Central memory CD8-positive, alpha-beta T cell (primary cell): ENCODE measurements at places on chromosomes 12 and 14.

DNA sequence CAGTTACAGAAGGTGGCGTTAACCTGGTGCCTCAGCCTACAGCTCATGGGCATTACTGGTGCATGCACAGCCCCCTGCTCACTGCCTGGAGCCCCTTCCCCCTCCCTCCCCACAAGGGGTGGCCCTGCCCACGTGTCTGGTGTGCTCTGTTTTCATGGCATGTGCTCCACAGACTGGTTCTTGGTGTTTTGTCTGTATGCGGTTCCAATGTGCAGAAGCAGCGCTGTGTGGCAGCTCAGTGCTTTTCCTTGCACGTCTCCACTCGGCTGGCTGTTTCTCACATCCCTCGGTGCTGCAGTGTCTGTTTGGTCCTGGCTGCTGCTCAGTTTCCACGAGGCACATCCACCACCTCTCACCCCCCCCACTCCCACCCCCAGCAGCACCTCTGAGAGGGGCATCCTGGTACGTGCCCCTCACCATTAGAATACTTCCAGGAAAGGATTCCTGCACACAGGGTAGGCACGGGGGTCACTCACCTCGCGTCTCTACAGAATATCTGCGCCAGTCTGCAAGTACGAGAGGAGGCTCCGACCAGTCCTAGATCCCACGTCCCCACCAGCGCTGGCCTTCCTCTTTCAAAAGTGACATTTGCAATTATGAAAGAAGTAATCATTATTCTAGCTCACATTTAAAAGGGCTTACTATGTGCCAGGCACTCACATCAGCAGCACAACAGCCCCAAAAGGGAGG is 27.1 kb downstream of the DIO3 start:
- H3K27ac ChIP-seq, result no peak overlapping the region
- H3K4me3 ChIP-seq, result no peak overlapping the region
- H3K4me1 ChIP-seq, result peaks cover 4% of the 10 kb centered on the region
- no peaks in the 10 kb centered on the region for H3K36me3 ChIP-seq

DNA sequence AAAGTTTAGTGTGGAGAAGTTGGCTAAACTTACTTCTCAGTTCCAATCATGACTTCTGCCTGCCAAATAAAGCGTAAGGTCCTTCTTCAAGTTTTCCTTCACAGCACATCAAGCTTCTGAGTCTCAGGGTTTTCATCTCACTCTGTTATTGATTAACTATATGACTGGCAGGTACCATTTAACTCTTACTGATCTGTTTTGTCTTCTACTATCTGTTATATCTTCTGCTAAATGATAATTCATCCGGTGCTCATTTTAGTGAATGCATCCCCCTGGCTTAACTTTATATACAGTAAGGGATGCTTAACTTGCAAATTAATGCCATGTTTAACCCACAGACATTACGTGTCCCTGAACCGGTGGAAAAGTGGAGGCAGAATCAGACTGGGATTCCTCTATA is 20.7 kb downstream of the LGR5 start:
- H3K27ac ChIP-seq, result no peak overlapping the region
- no peaks in the 10 kb centered on the region for H3K36me3 ChIP-seq
- peaks cover 11% of the 10 kb centered on the region for H3K27me3 ChIP-seq
- no peak overlapping the region for H3K4me3 ChIP-seq
- no peaks in the 10 kb centered on the region for H3K4me1 ChIP-seq

- DNase-seq, result no peak
- H3K36me3 ChIP-seq, result peaks cover 8% of the 10 kb centered on the region
- no peak overlapping the region for H3K4me3 ChIP-seq
- H3K4me1 ChIP-seq, result peaks cover 6% of the 10 kb centered on the region
- peaks cover 35% of the 10 kb centered on the region for H3K27me3 ChIP-seq
Observed at GRCh38 chr12:3996322-3996721, 123.1 kb upstream of the PARP11 start.

DNA sequence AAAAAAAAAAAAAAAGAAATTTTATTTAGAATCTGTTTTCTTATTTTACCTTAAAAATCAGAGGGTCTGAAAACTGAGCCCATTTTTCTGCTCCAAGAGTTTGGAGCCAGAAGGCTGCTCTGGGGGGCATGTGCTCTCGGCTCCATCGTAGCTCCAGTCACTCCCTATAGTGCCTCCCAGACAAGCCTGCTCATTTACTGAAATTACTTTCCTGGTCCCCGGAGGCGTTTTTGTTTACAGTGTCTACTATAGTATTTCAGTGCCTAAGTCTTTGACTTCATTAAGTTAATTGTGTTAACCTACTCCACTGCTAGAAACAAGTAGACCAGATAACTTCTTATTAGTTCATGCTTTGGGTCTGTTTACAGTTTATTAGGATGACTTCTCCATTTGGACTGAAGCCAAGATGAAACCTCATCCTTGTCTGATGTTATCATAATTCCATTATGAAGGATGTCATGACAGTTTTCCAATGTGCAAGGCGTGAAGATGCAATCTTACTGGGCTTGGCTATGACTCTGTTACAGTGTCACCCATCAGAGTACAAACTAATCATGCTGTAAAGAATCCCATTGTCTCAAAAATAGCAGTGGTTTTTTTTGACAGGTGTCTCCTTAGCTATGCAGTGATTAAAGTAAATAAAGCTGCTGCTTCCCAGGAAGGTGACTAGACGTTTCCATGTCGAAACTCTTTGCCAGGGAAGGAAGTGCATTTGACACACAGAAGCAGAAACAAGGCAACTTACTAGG is 182.3 kb downstream of the TMEM132C start:
- H3K4me3 ChIP-seq, result no peak overlapping the region
- H3K36me3 ChIP-seq, result no peaks in the 10 kb centered on the region
- no peak overlapping the region for H3K27ac ChIP-seq
- peaks cover 24% of the 10 kb centered on the region for H3K27me3 ChIP-seq

GRCh38 chr14:34568803-34569202 is 29.3 kb upstream of the EAPP start:
- H3K36me3 ChIP-seq, result peaks cover 66% of the 10 kb centered on the region
- H3K27ac ChIP-seq, result no peak overlapping the region
- no peak for DNase-seq
- H3K4me3 ChIP-seq, result no peak overlapping the region

GRCh38 chr12:54128416-54128815 is 60.4 kb downstream of the SMUG1 start:
- no peak overlapping the region for H3K27ac ChIP-seq
- DNase-seq, result no peak
- no peak overlapping the region for H3K4me3 ChIP-seq
- peaks cover 14% of the 10 kb centered on the region for H3K4me1 ChIP-seq
- H3K27me3 ChIP-seq, result peaks cover 68% of the 10 kb centered on the region
- no peaks in the 10 kb centered on the region for H3K36me3 ChIP-seq

DNA sequence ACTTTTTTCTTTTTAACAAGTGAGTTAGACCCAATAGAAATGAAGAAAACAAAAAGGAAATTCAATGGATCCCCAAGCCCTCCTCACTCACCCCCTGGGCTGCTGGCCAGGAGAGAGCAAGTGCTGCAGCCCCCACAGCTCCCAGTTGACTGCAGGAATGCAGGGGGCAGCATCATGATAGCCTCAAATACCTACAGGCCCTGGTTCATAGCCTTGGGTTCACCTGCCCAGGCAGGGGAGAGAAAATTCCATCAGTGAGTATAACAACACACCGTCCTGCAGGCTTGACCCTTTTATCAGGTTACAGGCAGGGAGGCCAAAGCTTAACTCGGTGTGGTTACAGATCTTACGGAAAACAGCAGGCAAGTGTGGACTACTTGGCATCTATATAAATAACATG is 76.3 kb downstream of the PHLDA1 start:
- no peak for DNase-seq
- H3K27ac ChIP-seq, result no peak overlapping the region
- no peak overlapping the region for H3K4me3 ChIP-seq
- no peaks in the 10 kb centered on the region for H3K27me3 ChIP-seq
- no peaks in the 10 kb centered on the region for H3K36me3 ChIP-seq
- H3K4me1 ChIP-seq, result peaks cover 14% of the 10 kb centered on the region

- peaks cover 2% of the 10 kb centered on the region for H3K36me3 ChIP-seq
- DNase-seq, result no peak
- H3K4me1 ChIP-seq, result peaks cover 14% of the 10 kb centered on the region
Observed at GRCh38 chr12:122949405-122949804, 16.9 kb downstream of the ABCB9 start.
